A673 (cell line): ENCODE measurements at places on chromosomes 5 and 9. TPM values are rescaled to one million over a fixed set of nuclear protein-coding genes. Genes with fewer than 3 reads are reported as not detected.
A peak's percentile ranks its signal among the peaks of the same experiment; 100 is the strongest.

OXCT1 gene
- 48.4 and 49.8 TPM in 2 replicates for total RNA-seq

- H3K36me3 ChIP-seq, result no peaks in the 10 kb centered on the region
- H3K27ac ChIP-seq, result no peak overlapping the region
- DNase-seq, result peak; percentile 49
- H3K27me3 ChIP-seq, result no peaks in the 10 kb centered on the region
- H3K4me1 ChIP-seq, result peaks cover 21% of the 10 kb centered on the region
Measured at GRCh38 chr9:93600504-93600903, 24.1 kb downstream of the PHF2 start.

DNA sequence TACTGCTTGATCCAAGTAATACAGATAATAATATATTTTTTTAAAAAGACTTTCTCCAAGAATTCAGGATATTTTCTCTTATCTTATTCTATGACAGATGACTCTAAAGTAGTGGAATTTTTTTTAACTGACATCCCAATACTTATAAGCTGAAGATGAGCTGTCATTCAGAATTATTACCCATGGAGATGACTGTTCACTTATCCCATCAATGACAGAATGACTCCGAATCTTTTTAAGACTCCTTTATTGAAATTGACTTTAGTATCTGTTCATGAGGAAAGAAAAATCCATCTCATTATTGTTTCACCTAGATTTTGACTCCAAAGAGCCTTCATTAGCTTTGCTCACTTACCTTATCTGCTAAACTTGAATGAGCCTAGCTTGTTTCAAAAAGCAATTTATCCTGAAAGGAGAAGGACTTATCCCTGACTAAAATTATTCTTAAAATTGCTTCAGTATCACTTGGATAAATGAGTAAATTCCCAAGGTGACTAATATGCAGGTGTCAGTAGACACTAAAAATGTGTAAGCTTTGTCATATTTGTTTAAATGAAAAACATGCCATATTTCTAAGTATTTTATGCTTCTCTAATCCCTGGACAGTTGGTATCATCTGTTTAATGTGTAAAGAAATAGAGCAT, 146.9 kb downstream of the PLCXD3 start:
- H3K4me3 ChIP-seq, result no peak overlapping the region
- H3K27me3 ChIP-seq, result no peaks in the 10 kb centered on the region
- no peaks in the 10 kb centered on the region for H3K36me3 ChIP-seq
- no peak for DNase-seq
- no peaks in the 10 kb centered on the region for H3K4me1 ChIP-seq

- no peak overlapping the region for H3K27ac ChIP-seq
- no peak overlapping the region for H3K4me3 ChIP-seq
- no peaks in the 10 kb centered on the region for H3K27me3 ChIP-seq
- H3K36me3 ChIP-seq, result no peaks in the 10 kb centered on the region
- peaks cover 23% of the 10 kb centered on the region for H3K4me1 ChIP-seq
Measured at GRCh38 chr5:96816411-96816939, 8.7 kb upstream of the ERAP1 start.

DNA sequence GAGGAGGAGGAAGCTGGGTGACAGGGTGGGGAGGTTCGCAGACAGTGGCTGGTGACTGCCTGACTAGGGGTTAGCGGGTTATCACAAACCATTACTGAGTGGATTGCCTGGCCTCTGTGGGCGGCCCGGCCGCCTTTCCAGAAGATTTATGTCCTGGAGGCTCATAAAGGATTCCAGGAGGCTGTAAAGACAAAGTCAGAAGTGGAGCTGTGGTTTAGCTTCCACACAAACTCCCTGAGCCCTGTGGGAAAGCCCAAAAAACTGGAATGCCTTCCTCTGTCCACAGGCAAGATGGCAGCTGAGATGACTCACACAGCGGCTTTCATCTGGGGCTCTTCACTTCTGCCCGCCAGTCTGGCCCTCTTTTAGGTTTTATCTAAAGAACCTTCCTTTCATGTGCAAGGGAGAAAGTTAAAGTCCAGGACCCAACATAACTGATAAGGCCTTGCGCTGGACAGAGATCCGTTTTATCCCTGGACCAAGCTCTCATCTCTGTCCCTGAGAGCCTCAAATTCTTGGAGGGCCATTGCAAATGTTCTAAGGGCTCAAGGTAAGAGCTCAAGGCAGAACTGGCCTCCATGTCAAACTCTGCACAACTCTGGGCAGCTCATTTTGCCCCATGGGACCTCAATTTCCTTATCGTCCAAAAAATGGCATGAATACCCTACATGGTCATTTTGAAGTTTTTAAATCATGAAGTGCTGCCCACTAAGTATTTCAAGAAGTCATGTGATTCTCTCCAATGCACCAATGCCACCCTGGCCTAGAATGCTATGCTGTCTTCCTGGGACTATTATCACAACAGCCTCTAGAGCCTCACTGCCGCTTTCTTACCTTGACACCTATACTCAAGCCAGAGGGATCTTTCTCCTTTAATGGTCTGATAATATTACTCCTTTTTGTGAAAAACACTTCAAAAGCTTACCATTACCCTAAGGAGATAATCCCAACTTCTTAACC, 249.4 kb upstream of the TRIM32 start:
- no peaks in the 10 kb centered on the region for H3K36me3 ChIP-seq
- DNase-seq, result no peak
- no peak overlapping the region for H3K27ac ChIP-seq
- no peaks in the 10 kb centered on the region for H3K27me3 ChIP-seq

- H3K27me3 ChIP-seq, result no peaks in the 10 kb centered on the region
- no peak overlapping the region for H3K27ac ChIP-seq
- DNase-seq, result no peak
- no peaks in the 10 kb centered on the region for H3K36me3 ChIP-seq
- H3K4me1 ChIP-seq, result peaks cover 5% of the 10 kb centered on the region
- no peak overlapping the region for H3K4me3 ChIP-seq
Measured at GRCh38 chr9:94951324-94952135, 225.0 kb downstream of the AOPEP start.

TSTD2 gene
- 29.7 and 31.2 TPM in 2 replicates for total RNA-seq

DNA sequence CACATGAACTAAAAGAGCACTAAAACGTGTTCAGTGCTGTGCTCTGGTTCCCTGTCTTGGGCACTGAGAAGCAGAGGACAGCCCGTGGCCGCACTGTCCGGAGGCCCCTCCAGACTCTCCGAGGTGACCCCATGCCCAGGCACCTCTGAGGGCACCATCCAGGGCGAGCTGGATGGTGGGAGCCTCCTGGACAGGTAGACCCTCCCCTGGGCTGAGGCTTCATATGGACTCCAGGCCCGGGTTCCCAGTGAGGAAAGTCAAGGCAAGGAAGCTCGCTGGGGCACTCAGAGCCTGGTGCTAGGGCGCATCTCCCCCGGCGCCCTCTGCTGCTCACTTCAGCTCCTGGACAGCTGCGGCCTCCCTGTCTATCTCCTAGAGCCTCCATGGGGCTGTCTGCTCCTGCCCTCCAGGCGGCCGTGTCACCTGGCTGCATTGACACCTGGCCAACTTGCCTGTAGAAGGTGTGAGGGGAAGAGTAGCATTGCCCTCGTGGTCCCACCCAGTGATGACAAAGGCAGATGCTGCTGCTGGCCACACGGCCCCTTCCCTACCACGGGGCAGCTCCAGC, 178.2 kb upstream of the IRX1 start:
- H3K36me3 ChIP-seq, result no peaks in the 10 kb centered on the region
- DNase-seq, result no peak
- H3K27me3 ChIP-seq, result no peaks in the 10 kb centered on the region

DNA sequence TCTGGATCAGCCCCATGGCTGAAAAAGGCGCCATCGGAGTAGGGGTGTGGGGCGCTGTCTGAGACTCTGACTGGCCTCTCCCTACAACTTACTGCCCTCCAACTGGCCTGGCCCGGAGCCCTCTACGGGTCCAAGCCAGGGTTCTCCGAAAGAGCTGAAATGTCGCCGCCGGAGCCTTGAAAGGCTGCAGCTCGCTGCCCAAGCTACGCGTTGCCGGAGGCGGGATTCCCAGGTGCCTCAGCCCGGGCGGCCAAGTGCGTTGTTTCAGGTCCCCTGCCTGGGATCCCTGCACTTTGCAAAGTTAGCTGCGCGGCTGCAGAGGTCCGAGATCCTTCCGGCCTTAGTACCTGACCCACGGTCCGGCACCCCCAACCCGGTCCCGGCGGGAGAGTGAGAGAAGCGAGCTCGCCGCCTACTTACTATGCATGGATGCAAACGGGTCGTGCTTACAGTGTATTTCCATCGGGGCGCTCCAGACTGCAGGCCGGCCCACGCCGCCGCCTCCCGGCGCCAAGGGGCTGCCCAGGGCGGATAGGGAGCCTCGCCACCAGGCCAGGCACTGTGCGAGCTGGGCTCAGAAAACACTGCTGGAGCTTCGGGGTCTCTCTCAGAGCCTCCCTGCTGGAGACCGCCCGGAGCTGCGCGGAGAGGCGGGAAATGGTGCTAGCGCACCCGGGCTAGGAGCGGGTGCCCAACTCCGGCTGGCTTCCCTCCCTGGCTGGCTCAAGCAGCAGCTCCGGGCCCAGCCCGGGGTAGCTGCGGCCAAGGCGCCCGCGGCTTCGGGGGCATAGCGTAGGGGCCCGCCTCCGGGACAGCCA, 7.7 kb downstream of the PAX5 start:
- peaks cover 9% of the 10 kb centered on the region for H3K27me3 ChIP-seq
- no peaks in the 10 kb centered on the region for H3K36me3 ChIP-seq
- peak; percentile 46 for DNase-seq
- peak overlapping the region; percentile 56 for H3K4me3 ChIP-seq
- no peak overlapping the region for H3K27ac ChIP-seq
- no peaks in the 10 kb centered on the region for H3K4me1 ChIP-seq

- DNase-seq, result no peak
- H3K36me3 ChIP-seq, result no peaks in the 10 kb centered on the region
- no peak overlapping the region for H3K27ac ChIP-seq
- no peak overlapping the region for H3K4me3 ChIP-seq
Measured at GRCh38 chr5:98365126-98365525, 408.3 kb upstream of the RGMB start.

DNA sequence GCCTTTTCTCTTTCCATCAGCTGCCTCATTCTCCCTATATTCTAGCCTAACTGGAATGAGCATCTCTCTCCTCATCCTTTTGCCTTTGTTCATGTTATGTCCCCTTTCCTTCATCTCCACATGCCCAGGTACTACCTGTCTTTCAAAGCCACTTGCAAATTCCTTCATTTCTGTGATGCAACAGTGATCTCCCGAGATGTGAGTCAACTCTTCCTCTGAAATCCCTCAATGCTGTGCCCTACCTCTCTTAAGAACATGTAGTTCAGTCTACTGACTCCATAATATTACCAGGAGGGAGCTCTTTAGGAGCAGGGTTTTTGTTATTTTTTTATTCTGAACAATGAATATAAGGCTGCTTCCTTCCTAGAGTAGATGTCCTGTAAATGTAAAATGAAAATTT, 91.6 kb downstream of the ZNF462 start:
- H3K27me3 ChIP-seq, result no peaks in the 10 kb centered on the region
- H3K36me3 ChIP-seq, result no peaks in the 10 kb centered on the region
- no peak overlapping the region for H3K4me3 ChIP-seq
- no peak overlapping the region for H3K27ac ChIP-seq
- no peak for DNase-seq
- H3K4me1 ChIP-seq, result no peaks in the 10 kb centered on the region

- H3K27me3 ChIP-seq, result no peaks in the 10 kb centered on the region
- H3K36me3 ChIP-seq, result peaks cover 34% of the 10 kb centered on the region
- no peak overlapping the region for H3K27ac ChIP-seq
- H3K4me3 ChIP-seq, result no peak overlapping the region
Measured at GRCh38 chr9:137575716-137576411, 2.9 kb downstream of the DPH7 start.
